Astrocyte (in vitro differentiated cells and primary cell): ENCODE measurements at places on chromosomes 6 and 20. TPM values are rescaled to one million over a fixed set of nuclear protein-coding genes. Genes with fewer than 3 reads are reported as not detected.
A peak's percentile ranks its signal among the peaks of the same experiment; 100 is the strongest.

DNA sequence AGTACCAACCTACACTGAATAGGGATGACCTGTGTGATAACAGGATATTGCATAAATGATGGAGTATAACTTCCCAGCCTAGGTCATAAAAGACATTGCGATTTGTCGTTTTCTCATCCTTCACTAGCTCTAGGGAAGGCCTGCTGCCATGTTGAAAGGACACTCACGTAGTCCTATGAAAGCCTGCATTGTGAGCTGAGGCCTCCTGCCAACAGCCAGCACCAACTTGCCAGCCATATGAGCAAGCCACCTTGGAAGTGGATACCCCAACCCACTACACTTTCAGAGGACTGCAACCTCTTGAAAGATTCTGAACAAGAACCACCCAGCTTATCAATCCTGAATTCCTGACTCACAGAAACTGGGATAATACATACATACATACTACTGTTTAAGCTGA, 3.5 kb upstream of the PANK2 start:
- DNase-seq, result no peak

DNA sequence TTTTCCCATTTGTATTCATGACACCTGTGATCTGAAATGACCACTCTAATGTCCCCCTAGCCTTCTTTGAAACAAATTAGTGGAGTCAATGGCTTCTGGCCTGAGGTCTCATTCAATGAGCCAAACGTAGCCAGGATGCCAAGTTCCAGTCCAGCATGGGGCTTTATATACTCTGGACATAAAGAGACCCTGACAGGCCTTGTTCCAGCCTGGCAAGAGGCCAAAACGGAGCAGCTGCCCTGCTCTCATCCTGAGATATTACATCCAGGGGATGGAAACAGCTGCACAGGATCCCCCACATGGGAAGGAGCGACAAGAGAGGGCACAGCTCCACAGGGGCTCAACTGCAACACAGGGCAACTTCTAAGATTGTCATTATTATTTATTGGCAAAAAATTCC, 437.8 kb downstream of the CDH26 start:
- no peak for DNase-seq

- peak; percentile 78 for DNase-seq
Observed at GRCh38 chr6:29627755-29628418, 5.1 kb downstream of the GABBR1 start.

DNA sequence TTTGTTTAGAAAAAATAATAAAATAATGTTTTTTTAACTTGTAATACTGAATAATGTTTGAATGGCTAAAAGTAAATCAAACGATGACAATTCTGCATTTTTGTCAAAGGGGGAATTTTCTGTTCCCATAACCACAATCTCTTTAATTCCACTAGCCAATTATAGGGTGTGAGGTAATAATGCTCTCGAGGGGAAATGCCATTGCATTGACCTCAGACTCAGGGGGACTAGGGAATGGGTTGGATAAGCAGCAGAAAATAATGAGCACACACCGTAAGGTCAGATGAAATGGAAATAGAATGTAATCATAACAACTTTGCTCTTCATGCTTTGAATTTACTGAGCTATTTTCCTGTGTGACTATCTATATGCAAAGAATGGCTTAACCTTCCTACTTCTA, 584.7 kb downstream of the RFPL4B start:
- peak; percentile 90 for DNase-seq

DNA sequence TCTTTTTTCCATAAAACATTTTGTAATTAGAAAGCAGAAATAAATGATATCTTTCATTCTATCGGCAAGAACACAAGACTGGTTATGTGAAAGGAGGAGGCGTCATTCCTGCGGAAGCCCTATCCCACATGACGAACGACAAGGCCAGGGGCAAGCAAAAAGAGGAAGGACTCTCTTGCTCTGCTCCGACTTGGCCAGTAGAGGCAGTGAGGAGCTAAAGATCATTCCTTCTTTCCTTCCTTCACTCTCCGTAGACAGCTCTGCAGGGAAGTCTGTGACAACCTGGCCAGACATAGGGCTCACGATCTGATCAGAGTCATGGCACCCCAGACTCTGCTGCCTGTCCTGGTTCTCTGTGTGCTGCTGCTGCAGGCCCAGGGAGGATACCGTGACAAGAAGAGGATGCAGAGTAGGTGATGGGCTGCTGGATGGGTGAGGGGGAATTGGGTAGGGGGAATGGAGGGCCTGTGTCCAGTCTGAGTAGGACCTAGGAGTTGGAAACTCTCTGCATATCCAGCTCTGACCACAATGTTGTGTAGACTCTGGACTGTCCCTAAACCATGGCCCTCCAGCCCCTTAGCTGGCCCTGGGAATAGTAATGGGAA, at the start of gene WFDC10A:
Gene WFDC10A (plus strand): TSS at position 244 of the 605 bp plus-strand sequence. CDS start 75 bp downstream, at position 319.
- DNase-seq, result peak; percentile 29

DNA sequence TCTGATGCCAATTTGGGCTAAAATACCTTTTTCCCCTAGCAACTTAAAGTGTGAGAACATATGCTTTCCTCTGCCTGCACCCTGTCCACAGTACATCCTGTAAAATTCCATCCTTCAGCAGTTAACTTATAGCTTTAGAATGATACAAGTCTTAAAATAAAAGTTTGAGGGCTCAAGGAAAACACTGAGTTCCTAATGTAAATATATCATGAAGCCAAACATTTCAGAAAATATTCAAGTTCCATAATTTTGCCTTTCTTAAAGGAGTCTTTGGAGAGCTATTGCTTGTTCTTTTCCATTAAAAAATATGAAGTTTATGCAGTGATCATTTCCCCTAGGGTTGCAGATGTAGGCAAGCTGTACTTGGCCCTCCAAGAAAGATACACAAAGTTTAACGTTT, 303.8 kb downstream of the COL12A1 start:
- no peak for DNase-seq

The APOM gene
- 0.89 and 1.2 TPM in 2 replicates for total RNA-seq

The GLP1R gene
- total RNA-seq, result not detected in 2 replicates
